ENCODE measurements at places on chromosomes 1 and 21. TPM values are rescaled to one million over a fixed set of nuclear protein-coding genes. Genes with fewer than 3 reads are reported as not detected.

- DNase-seq = no peak
Measured at GRCh38 chr1:167999877-168000276, 63.0 kb upstream of the MPC2 start.

DNA sequence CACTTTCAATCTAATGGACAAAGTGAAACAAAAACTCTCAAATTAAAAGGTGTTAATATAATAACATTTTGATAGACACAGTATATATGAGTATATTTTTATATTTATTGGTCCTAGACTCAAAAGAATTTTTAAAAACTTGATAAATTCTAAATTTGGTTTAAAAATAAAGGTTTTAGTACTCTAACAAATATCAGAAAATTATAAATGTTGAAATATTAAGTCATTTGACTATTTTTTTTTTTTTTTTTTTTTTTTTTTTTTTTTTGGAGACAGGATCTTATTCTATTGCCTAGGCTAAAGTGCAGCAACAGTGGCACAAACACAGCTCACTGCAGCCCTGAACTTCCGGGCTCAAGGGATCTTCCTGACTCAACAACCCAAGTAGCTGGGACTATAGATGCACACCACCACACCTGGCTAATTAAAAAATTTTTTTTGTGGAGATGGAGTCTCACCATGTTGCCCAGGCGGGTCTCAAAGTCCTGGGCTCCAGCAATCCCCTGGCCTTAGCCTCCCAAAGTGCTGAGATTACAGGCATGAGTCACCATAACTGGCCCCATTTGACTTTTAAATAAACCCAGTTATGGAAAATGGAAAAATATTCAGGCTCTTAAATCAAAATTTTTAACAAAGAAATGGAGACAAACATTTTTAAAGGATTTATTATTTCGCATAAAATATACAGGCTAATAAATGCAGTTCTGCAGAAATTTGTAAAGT lies 60.8 kb upstream of the RBM34 start:
- DNase-seq = no peak

- DNase-seq = no peak
Measured at GRCh38 chr1:28096210-28097099, 8.0 kb upstream of the EYA3 start.

DNA sequence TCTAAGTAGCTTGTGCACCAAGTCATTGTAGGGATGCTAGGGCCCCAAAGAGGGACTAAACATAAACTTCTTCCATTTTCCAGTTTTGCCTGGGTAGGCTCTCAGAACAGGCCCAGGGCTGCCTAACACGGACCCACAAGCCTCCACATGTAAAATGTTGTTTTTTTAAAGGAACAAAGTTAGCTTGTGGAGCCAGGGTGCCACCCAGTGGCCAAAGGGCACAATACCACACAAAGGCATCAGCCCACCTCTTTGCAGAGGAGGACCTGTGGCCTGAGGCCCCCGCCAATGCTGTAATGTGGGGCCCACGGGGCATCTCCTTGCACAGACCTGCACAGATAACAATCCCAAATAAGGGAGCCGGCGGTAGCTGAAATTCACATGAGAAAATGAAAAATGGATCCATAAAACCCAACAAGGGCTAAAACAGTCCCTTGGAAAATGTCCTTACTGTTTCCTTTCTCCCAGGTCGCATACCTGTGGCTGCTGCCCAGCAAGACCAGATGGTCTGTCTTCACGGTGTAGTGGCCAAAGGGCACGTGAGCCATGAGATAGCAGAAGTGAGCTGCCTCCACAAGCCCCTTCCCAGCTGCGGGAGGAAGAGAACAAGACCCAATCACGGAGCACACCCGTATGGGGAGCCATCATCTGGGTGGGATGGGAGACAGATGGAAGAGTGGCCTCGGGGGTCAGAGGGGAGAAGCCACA lies 23.8 kb downstream of the SEC16B start:
- no peak for DNase-seq

The DYNLT5 gene
- polyA plus RNA-seq = 0.71 TPM
